SW480 (cell line): ENCODE measurements at places on chromosomes 7 and 10.
A peak's percentile ranks its signal among the peaks of the same experiment; 100 is the strongest.

- DNase-seq: no peak
Measured at GRCh38 chr10:11909618-11910017, 86.5 kb downstream of the PROSER2 start.

GRCh38 chr10:133401500-133401899 is 7.5 kb downstream of the MTG1 start:
- no peak for DNase-seq

GRCh38 chr7:91066627-91067026 is 197.6 kb upstream of the FZD1 start:
- DNase-seq: no peak

- DNase-seq: peak; percentile 87
Measured at GRCh38 chr7:26061678-26062603, 90.1 kb upstream of the NFE2L3 start.

- DNase-seq: no peak
Measured at GRCh38 chr10:71801361-71801760, 28.0 kb upstream of the VSIR start.

- peak; percentile 21 for DNase-seq
Measured at GRCh38 chr10:67666416-67667034, 29.5 kb downstream of the CTNNA3 start.

GRCh38 chr7:16881844-16882243 is at the start of gene AGR3:
TSS of gene AGR3 (minus strand) at chr7:16881983. CDS start at chr7:16878618, 3,365 bp downstream.
- peak; percentile 39 for DNase-seq
